ENCODE measurements at places on chromosomes 16 and 17.

DNA sequence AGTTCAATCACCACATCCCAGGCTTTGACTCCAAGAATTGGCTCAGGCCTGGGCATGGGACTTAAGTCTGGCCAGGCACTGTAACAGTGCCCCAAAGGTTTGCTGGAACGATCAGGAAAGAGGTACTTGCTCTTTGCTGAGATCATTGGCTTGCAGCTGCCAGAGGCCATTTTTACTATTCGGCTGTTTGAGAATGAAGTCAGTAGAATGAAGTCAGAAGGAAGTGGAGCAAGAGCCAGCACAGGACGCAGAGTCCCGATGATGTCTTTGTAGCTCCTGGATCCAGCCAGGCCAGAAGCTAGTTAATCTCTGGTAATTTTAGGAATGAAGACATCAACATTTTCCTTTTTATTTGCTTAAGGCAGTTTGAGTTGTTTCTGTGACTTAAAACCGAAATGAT, 195.5 kb downstream of the RAB11FIP4 start:
- DNase-seq, result no peak

DNA sequence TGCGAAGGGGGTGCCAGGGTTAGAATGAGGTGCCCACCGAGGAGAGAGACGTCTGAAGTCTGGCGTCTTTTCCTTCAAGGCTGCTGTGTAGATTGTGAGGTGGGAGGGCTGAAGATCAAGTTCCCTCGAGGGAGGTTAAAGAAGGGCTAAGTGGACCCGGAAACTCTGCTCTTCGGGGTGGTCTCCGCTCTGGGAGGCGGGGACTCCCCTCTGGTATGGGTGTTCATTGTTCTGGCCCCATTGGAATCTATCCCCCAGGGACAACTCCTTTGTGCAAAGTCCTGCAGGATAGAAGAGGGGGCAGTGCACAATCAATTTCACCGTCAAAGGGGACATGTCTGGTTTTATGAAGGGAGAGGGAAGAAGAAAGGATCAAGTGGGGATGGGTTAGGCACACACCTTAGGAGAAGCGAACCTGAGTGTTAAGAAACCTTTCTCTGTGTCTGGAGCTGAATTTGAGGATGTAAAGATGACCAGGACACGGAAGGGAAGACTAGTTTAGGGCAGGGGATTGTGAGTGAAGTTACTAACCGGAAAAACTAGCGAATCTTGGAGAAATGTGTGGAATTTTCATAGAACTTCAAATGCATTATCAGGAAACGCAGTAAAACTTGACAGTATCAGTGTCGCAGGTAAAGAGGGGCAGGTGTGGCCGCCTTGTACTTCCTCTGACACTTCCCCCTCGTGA, 809 bp upstream of the RAB34 start:
- DNase-seq, result no peak

DNA sequence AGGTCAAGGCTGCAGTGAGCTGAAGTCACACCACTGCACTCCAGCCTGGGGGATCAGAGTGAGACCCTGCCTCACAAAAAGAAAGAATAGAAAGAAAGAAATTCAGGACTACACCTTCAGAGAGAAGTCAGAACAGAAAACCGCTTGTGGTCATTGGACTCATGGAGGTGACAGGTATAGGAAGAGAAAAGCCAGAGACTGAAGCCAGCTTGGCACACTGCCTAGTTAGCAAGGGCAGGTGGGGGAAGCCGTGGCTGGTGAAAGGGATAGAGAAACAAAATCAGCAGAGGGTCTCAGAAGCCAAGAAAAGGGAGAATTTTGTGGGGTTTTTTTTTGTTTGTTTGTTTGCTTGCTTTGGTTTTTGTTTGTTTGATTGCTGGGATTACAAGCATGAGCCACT, 32.9 kb upstream of the SKAP1 start:
- DNase-seq, result no peak

DNA sequence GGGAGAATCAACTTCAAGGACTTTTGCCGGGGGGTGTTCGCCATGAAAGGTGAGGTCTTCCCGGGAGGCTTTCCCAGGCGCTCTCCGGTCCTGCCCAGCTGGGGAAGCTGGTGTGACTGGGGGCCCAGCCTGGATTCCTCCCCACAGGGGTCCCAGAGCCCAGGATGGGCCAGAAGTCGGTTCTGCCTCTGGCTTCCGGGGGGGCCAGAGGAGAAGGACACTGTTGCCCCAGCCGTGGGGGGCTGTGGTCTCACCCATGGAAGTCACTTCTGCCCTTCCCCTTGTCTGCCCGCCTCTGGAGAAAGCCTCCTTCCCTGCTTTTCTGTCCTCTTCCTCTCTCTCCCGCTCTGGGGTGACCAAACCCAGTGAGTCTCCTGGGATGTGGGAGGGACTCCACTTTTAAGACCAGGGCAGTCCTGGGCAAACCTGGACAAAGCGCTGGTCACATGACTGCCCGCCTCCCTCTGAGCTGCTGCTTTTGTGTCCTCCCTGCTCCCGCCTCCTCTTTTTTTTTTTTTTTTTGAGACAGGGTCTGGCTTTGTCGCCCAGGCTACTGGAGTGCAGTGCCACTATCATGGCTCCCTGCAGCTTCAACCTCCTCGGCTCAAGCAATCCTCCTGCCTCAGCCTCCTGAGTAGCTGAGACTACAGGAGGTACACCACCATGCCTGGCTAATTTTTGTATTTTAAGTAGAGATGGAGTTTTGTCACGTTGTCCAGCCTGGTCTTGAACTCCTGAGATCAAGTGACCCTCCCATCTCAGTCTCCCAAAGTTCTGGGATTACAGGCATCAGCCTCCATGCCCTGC, 40.6 kb downstream of the RAB11FIP4 start:
- no peak for DNase-seq

DNA sequence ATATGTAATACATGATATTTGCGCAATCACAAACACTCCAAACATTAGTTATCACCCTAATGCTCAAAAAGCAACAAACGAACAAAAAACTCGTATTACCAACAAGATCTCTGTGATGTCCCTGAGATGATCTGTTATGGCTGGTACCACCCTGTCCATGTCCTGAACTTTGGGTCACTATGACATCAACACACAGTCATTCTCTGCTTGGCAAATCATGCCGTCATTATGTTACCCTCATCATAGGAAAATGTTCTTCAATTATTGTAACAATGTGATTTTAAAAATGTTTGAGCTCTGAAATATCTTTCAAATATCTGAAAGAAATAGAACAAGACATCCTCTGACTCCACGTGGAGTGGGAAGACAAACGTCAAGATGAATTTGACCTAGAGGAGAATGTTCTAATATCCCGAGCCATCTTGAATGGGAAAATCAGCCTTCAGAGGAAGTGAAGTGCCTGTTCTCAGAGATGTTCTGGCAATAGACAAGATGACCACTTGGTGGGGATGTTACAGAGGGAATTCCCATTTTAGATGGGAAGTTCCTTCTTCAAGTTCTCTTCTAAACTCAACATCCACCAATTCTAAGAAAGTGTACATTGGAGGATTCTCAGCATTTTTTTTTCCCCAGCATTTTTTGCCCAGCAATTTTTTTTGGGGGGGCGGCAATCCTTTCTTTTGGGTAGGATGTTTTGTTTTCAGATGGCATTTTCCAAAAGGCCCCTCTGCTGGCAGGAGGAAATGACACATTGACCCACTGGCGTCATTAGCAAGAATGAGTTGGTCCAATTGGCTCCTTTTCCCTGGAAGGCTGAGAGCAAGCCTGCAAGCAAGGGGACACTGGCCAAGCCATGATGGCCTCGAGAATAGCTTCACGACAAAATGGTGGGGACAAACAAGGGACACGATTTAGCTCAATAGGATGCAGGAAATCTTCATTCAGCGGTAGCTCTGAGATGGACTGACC, 3.7 kb upstream of the HSD17B2 start:
- peak; percentile 69 for DNase-seq

- no peak for DNase-seq
Observed at GRCh38 chr16:27640277-27640600, 90.3 kb downstream of the KATNIP start.

DNA sequence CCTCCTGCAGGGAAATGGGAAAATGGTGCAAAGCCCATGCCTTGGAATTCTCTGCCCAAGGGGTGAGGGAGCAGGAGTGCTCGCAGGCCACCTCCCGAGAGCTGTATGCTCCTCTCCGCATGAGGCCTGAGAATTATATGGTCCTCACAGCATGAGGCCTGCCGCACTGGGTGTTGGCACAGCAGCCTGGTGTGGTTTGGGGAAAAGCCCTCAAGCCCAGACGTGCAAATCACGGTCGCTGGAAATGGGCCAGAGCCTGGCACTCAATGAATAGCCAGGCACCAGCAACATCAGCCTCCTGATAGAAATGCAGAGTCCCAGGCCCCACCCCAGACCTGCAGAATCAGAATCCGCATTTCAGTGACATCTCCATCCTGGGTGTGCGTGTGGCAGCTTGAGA, 156.4 kb upstream of the FOXF1 start:
- DNase-seq, result no peak

GRCh38 chr16:59116744-59117143, 382.6 kb upstream of the GOT2 start:
- DNase-seq, result no peak

DNA sequence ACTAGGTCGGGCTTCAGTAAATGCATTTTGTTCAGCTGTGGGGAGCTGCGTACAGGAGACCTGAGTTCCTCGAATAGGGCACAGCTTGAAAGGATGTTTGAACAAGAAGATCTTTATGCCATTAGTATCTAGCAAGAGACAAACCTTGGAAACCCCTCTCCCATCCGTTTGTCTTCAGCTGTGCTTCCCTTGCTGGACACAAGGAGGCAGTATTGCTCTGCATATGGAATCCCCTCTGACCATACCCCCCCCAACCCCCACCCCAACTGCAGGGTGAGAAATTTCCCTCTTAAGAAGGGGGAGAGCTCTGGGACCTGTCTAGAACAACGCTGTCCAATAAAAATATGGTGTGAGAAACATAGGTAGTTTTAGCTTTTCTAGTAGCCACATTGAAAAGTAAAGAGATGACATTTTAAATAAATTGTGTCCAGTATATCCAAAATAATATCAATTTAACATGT, 1.6 kb downstream of the MRM1 start:
- peak; percentile 79 for DNase-seq

All from RKO (cell line).